ENCODE measurements at places on chromosomes 16 and 17. TPM values are rescaled to one million over a fixed set of nuclear protein-coding genes. Genes with fewer than 3 reads are reported as not detected.

Gene RAD51D
- 16.4 TPM for total RNA-seq

Gene KRTAP2-3
- not detected for total RNA-seq

Gene CPNE2
- total RNA-seq: 22.0 TPM

Gene PPP1R27
- not detected for total RNA-seq

Gene TMEM170A
- total RNA-seq: 11.5 TPM

Gene CD7
- total RNA-seq: 0.66 TPM

Gene ROGDI
- 16.4 TPM for total RNA-seq

Measured in smooth muscle cell of trachea (primary cell).